Right lobe of liver (tissue), 6 donors: ENCODE measurements at places on chromosomes 2 and 18. TPM values are rescaled to one million over a fixed set of nuclear protein-coding genes. Genes with fewer than 3 reads are reported as not detected.

GRCh38 chr2:28624793-28625701, 126.6 kb upstream of the PPP1CB start:
- peak; percentile 76 for DNase-seq

GPAT2 gene
- 1.3 TPM for total RNA-seq

- no peak for DNase-seq
Observed at GRCh38 chr2:11330457-11331142, 13.8 kb downstream of the ROCK2 start.

- no peak for DNase-seq
Observed at GRCh38 chr2:64808092-64808491, 154.4 kb upstream of the SERTAD2 start.

- no peak for DNase-seq
Observed at GRCh38 chr18:48100165-48100575, 169.7 kb upstream of the SMAD2 start.
